ENCODE measurements at places on chromosomes 5 and 9. TPM values are rescaled to one million over a fixed set of nuclear protein-coding genes. Genes with fewer than 3 reads are reported as not detected.

Gene MTAP
- total RNA-seq = 35.0 TPM

Gene ZCCHC9
- 26.9 TPM for total RNA-seq

Gene PRR16
- total RNA-seq = 1.7 TPM

Gene CDX1
- total RNA-seq = not detected

Gene MYMK
- not detected for total RNA-seq

Gene PDCD1LG2
- 6.7 TPM for total RNA-seq

DNA sequence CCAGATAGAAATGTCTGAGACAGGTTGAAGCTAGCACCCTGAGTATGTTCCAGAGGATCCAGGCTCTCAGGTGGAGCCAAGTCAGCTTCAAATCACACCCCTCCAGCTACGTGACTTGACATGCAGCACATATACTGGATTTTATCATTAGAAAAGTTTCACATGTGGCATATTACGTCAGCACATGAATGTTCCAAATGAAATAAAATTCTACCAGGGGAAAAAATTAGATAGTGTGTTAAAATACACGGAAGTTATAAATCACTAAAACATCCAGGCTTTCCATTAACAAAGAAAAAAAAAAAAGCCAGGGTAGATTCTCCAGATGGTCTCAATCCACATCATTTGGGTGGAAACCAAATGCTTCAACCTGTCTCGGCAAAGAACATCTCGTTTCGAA, 251.6 kb downstream of the MPDZ start:
- DNase-seq = no peak
- no peaks in the 10 kb centered on the region for H3K27me3 ChIP-seq
- H3K36me3 ChIP-seq = no peaks in the 10 kb centered on the region
- H3K4me1 ChIP-seq = no peaks in the 10 kb centered on the region
- no peak overlapping the region for H3K4me3 ChIP-seq
- H3K27ac ChIP-seq = no peak overlapping the region

GRCh38 chr9:134516464-134516863, 125.1 kb upstream of the COL5A1 start:
- H3K27me3 ChIP-seq = no peaks in the 10 kb centered on the region
- DNase-seq = no peak
- no peaks in the 10 kb centered on the region for H3K36me3 ChIP-seq
- H3K27ac ChIP-seq = no peak overlapping the region
- H3K4me3 ChIP-seq = no peak overlapping the region
- no peaks in the 10 kb centered on the region for H3K4me1 ChIP-seq

- H3K4me3 ChIP-seq = no peak overlapping the region
- H3K4me1 ChIP-seq = no peaks in the 10 kb centered on the region
- no peaks in the 10 kb centered on the region for H3K27me3 ChIP-seq
- no peak for DNase-seq
- no peak overlapping the region for H3K27ac ChIP-seq
- no peaks in the 10 kb centered on the region for H3K36me3 ChIP-seq
Measured at GRCh38 chr9:69411931-69412740, 87.1 kb downstream of the ENTREP1 start.

- H3K4me1 ChIP-seq = peaks cover 17% of the 10 kb centered on the region
- no peaks in the 10 kb centered on the region for H3K27me3 ChIP-seq
- no peaks in the 10 kb centered on the region for H3K36me3 ChIP-seq
- H3K27ac ChIP-seq = no peak overlapping the region
Measured at GRCh38 chr9:4689021-4689420, 9.7 kb downstream of the CDC37L1 start.

DNA sequence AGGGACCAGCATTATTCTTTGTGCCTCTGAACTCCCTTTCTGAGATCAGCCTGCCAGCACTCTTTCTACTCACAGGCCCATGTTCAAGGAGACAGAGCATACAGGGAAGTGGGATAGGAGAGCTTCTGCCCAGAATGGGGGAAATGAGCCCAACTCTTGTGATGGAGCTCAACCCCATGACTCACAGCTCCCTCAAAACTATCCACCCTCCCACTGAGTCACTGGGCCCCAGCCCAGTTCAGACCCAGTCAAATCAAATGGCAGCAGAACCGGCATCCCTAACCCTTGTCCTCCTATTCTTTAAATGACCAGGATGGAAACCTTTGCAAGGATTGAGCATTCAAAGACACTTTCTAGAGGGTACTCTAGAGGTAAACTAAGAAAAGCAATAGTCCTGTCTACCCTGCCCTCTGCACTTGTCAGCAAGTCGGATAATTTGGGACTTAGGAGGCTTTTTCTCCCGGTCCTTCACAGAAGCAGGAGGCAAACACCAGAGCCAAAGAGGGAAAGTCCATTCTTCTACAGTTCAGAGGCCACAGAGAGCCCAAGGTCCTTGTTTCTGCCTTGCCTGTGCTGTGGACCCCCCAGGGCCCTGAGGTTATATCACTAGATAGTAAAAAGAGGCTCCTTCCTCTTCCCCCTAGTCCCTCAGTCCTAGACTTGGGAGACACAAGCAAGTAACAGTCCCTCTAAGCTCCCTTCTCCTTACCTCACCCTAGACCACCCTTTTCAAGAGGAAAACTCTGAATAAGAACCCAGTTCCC, 3.2 kb downstream of the ATOSB start:
- H3K4me1 ChIP-seq = peaks cover 60% of the 10 kb centered on the region
- no peak for DNase-seq
- peak overlapping the region; percentile 94 for H3K27ac ChIP-seq
- H3K27me3 ChIP-seq = no peaks in the 10 kb centered on the region
- H3K36me3 ChIP-seq = peaks cover 14% of the 10 kb centered on the region

DNA sequence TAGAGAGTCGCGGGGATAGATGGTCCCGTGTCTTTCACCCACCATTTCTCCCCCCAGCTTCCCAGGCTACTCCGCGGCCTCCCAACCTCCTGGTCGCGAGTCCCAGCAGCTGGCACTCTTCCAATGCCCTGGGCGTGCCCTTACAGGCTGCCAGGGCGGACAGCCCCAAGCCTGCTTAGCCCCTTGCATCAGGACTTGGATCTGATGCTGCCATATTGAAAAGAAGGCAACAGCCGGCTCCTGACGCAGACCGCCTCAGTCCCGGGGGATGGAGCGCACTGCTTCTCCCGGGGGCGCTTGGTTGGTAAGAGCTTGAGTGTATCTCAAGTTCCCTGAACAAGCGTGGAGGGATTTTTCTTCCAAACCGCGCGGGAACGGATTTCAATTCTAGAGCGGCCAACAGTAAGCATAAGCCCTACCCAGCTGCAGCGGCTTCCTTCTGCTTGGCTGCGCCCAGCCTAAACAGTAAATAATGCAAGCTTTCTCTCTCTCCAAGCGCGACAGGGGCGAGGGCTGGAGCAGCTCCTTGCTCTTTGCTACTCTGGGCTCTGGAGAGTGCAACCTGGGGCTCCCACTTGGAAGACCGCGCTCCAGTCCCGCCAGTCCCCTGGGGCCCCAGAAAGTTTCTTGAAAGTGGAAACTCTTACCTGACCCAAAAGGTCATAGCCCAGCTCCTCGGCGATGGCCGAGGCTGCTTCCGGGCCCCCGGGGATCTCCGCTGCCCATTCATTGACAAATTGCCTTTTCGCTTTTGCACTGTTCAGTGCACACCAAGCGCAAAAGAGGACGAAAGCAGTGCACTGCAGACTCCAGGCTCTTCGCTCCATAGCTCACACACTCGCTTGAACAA, 607 bp downstream of the PCSK1 start:
- H3K4me3 ChIP-seq = no peak overlapping the region
- H3K4me1 ChIP-seq = peaks cover 17% of the 10 kb centered on the region
- no peak for DNase-seq
- H3K27me3 ChIP-seq = peaks cover 17% of the 10 kb centered on the region

GRCh38 chr9:100730086-100730485, 152.2 kb downstream of the CAVIN4 start:
- DNase-seq = no peak
- H3K4me3 ChIP-seq = no peak overlapping the region
- H3K27me3 ChIP-seq = no peaks in the 10 kb centered on the region
- H3K27ac ChIP-seq = no peak overlapping the region
- no peaks in the 10 kb centered on the region for H3K4me1 ChIP-seq
- no peaks in the 10 kb centered on the region for H3K36me3 ChIP-seq

GRCh38 chr5:103315455-103315854, 56.9 kb downstream of the MACIR start:
- no peaks in the 10 kb centered on the region for H3K4me1 ChIP-seq
- no peak for DNase-seq

GRCh38 chr5:118199801-118200200, 788.5 kb downstream of the DTWD2 start:
- H3K27ac ChIP-seq = no peak overlapping the region
- no peak overlapping the region for H3K4me3 ChIP-seq
- H3K4me1 ChIP-seq = no peaks in the 10 kb centered on the region
- no peaks in the 10 kb centered on the region for H3K36me3 ChIP-seq
- DNase-seq = no peak
- H3K27me3 ChIP-seq = no peaks in the 10 kb centered on the region

GRCh38 chr5:129904667-129905472, 605 bp downstream of the CHSY3 start:
- no peaks in the 10 kb centered on the region for H3K36me3 ChIP-seq
- H3K4me1 ChIP-seq = peaks cover 29% of the 10 kb centered on the region

GRCh38 chr5:168430296-168430695, 56.0 kb upstream of the RARS1 start:
- DNase-seq = no peak
- no peaks in the 10 kb centered on the region for H3K27me3 ChIP-seq
- no peaks in the 10 kb centered on the region for H3K4me1 ChIP-seq
- H3K36me3 ChIP-seq = peaks cover 2% of the 10 kb centered on the region
- H3K27ac ChIP-seq = no peak overlapping the region

- H3K4me3 ChIP-seq = no peak overlapping the region
- no peaks in the 10 kb centered on the region for H3K36me3 ChIP-seq
- no peak overlapping the region for H3K27ac ChIP-seq
- no peaks in the 10 kb centered on the region for H3K4me1 ChIP-seq
- DNase-seq = no peak
- H3K27me3 ChIP-seq = no peaks in the 10 kb centered on the region
Measured at GRCh38 chr9:3299872-3300271, 225.9 kb downstream of the RFX3 start.

DNA sequence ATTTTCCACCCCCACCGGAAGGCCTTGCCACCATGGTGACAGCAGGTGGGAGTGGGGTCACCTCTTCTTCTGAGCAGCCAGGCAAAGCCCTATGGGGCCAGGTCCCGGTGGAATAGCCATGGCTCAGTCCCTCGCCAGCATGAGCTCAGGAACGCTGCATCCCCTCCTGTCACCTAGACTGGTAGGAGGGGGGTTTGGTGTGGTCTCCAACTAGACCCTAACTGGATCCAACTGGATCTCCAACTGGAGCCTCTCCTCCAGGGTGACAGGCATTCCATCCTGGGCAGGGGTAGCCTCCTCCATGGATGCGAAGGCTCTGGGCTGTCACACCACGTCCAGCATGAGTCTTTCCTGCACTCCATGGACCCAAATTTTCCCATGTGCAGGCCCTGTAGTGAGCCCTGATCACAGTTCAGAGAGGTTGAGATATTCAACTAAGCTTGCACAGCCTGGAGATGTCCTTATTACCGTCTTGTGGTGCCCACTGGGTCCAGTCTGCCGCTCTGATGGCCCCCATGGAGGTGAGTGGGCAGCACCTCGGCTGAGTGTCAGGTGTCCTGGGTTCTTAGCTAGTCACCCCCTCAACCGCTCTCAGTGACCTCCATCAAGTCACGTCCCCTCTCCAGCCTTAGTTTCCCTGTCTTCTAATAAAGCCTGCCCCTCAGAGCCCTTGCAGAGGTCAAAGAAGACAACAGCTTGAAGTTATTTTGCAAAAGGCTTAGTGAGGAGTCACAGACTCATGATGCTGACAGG, 18.6 kb upstream of the FIBCD1 start:
- H3K36me3 ChIP-seq = no peaks in the 10 kb centered on the region
- H3K27ac ChIP-seq = no peak overlapping the region
- H3K4me3 ChIP-seq = no peak overlapping the region
- no peak for DNase-seq
- H3K27me3 ChIP-seq = no peaks in the 10 kb centered on the region

DNA sequence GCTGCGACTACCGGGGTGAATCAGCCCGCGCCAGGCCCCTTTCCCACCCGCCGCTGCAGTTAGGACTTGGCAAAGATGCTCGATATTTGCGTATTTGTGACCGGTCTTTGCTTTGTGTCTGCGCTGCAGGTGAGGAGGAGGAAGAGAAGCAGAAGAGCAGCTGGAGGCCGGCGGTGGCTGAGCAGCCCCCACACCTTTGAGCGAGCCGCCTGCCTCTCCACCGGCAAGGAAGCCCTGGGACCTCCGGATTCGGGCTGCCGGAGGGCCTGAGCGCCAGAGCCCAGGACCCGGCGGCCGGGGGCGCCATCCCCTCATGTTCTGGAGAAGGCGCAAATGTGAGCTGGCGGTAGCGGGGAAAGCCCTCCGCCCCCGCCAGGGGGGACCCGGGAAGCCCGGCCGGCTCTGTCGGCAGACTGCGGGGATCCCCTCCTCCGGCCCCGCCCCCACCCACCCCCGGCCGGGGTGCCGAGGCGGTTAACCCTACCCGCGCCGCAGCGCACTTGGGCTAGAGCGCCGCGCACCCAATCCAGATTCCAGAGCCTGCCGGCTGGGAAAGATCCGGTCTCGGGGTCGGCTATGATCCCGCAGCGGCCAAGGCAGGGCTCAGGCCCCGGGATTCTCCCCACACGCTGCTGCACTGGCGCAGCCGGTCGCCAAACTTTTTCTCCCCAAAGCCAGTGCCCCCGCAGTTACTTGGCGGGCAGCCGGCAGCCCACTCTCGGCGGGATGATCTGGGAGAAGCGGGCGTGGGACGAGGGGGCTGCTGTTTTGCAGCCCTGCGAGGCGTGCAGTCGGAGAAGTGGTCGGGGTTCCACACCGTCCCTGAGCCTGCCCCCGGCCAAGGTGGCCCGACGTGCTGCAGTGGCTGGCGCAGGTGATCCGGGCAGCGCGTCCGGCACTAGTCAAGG, 800 bp upstream of the KCNN2 start:
- peak overlapping the region; percentile 71 for H3K27ac ChIP-seq
- H3K4me3 ChIP-seq = peak overlapping the region; percentile 61
- peaks cover 25% of the 10 kb centered on the region for H3K27me3 ChIP-seq
- H3K36me3 ChIP-seq = no peaks in the 10 kb centered on the region
- no peak for DNase-seq

- H3K4me3 ChIP-seq = no peak overlapping the region
- H3K27me3 ChIP-seq = no peaks in the 10 kb centered on the region
- no peak overlapping the region for H3K27ac ChIP-seq
- DNase-seq = no peak
Measured at GRCh38 chr9:96121136-96121535, 180.8 kb downstream of the HSD17B3 start.

DNA sequence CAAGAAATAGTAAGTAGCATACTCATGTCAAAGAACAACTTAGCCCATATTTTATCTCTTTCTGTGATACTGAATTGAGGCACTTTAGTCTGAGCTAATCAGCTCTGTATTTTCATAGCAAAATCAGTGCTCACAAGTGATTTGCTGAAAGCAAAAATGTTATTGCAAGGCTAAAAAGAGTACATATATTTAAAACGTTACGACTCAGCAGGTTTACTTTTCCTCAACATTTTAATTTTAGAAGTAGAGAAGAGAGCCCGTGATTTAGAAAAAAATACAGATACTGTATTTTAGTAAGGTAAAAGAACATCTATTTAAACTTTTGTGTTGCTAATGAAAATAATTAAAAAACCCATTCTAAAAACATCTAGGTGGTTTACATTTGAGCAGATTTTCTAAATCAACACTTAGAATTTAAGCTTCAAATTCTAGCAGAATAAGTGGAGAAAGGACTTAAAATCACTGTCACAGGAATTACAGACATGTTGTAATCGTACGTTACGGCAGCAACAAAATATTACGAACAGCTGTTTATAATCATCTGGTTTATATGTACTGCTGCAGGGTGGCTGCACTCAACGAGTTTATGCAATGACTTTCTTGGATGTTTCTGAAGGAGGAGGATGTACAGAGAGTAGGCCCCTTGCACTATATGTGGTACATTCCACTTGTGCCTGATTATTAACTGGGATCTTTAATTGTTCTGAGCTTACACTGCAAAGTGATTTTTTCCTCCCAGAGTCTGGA, 20.1 kb downstream of the SREK1 start:
- H3K27ac ChIP-seq = no peak overlapping the region
- no peaks in the 10 kb centered on the region for H3K27me3 ChIP-seq
- H3K36me3 ChIP-seq = peaks cover 41% of the 10 kb centered on the region
- DNase-seq = no peak
